Stimulated activated CD4-positive, alpha-beta T cell treated with anti-CD3 and anti-CD28 coated beads, Interleukin-1b, Interleukin-23, amount 100 ng/mL, for 1 hour (primary cell): ENCODE measurements at places on chromosomes 1 and 21.

GRCh38 chr1:32741413-32742198, 39.0 kb upstream of the SYNC start:
- DNase-seq = no peak

DNA sequence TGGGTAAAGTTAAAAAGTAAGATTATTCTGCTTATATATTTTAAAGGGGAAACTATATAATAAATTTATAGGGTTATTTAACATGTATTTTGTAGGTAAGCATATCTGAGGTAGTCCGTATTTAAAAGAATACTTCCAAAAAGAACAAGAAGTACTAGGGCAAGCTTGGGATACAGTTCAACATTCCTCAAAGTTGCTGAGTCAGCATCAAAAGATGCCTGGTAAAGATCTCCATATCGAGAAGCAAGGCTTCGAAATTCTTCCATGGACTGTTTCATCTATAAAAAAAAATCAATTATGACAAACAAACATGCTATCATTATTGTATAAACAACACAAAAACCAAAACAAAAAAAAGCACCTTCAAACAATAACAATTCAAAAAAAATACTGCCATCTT, 67.7 kb downstream of the INTS7 start:
- DNase-seq = no peak

- DNase-seq = no peak
These were observed 224.0 kb upstream of the SNX7 start for GRCh38 chr1:98437540-98437939.

DNA sequence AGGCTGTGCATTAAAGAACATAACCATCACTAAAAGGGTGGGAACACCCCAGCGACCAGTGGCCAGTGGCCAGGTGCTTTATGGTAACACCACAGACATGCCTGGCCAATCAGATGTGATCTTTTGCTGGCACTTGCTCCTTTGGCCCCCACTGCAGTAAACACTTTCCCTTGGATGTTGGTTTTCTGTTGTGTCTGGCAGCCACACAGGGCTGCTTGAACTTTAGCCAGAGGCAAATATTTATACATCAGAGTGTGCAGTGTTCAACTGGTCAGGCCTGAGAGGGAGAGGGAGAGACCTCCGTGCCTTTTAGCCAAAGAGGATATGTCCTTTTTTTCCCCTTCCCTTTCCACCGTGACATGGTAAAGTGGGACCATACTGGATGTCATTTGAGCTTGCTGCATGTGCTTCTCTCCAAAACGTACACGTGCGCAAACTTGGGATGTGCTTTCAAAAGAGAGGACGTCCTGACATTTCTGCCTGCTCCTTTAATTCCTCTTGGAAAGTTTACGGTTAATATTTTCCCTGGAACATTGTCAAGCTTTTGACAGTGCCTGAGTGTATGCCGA, 101.2 kb downstream of the NFIA start:
- no peak for DNase-seq

- DNase-seq = no peak
These were observed 83.6 kb downstream of the SGIP1 start for GRCh38 chr1:66617362-66618184.

DNA sequence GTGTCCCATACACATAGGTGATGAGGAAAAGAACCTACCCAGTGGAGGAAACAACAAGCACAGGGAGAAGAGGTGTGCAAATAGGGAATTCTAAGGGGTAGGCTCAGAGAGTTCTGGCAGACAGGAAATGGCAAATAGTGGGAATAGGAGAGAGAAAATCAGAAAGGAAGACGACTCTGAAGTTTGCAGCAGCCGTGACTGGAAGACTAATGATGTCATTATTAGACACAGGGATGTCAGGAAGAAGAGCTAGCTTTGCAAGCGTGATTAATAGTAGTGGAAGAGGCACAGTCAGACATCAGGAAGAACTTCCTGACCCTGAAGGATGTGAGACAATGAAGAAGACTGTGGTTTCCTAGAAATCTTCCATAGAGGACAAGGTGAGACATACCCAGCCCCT, 21.1 kb downstream of the DLGAP3 start:
- no peak for DNase-seq

GRCh38 chr1:193111641-193112090, 6.5 kb upstream of the GLRX2 start:
- no peak for DNase-seq

GRCh38 chr1:231776010-231776756, 149.6 kb downstream of the DISC1 start:
- DNase-seq = no peak

- DNase-seq = no peak
These were observed 16.5 kb upstream of the PARP1 start for GRCh38 chr1:226424221-226425003.

DNA sequence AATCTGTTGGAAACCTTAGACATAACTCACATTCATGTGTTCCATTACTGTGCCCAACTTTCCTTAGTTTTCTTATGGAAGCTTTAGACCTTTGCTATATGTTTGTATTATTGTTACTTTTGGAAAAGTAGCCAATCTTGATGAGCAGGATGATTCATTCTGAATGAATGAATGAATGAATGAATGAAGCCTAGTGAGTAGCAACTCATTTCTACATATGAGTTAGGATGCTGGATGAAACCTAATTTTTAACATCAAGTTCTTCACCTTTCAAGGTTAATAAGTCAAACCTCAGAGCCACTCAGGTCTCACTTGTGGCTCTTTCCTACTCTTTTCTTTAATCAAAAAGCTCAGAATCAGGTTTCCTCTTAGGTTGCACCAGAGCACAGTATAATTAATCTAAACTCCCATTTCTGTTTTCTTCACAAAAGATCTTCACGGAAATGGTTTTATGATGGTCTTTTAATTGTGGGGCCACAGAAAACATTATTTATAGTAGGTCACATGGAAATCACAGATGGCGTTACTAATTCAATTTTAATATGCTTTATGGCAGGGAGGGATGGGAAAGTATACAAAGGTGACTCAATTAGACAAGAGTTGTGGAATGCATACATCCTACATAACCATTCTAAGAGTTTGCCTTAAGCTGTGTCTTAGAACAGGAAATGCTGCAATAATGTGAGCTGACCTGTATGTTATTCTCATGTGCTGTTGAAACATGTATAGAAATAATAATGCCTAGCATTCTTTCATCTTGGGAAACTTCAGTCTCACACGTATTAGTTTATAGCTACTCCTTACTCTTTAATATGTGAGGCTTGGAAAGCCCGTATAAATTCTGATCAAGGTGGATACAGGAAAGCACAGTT, 4.5 kb upstream of the DDX59 start:
- no peak for DNase-seq

DNA sequence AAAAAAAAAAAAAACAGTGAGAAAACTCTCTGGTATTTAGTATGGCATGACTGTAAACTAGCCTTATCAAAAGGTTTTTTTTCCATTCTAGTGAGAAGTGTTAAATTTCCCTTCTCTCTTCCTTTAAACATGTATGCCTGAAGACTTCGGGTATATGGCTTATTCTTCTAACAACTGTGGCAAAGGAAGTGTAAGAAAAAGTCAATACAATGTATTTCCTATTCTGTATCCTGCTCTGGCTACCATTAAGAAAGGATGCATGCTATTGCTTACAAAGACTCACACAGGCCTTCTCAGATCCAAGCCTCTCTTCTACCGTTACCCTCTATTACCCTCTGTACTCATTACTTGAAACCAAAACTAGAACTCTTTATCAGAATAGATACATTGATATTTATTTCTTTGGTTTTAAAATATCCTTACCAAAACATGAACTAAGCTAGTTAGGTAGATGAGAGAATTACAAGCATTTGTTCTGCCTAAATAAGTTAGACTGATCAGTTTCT, 8.4 kb downstream of the CEPT1 start:
- DNase-seq = no peak

DNA sequence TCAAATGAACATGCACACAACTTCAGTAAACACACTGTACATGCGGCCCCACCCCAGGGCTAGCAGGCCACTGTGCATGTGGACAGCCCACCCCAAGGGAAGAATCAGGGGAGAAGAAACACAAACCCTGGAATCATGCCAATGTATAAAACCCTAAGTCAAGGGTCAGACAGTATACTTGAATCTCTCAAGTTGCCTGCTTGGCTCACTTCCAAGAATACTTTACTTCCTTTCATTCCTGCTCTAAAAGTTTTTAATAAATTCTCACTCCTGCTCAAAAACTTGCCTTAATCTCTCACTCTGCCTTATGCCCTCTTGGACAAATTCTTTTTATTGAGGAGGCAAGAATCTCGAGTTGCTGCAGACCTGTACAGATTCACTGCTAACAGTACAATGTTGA, 231.2 kb upstream of the CACYBP start:
- no peak for DNase-seq

GRCh38 chr1:10510520-10511493, 36.1 kb downstream of the PEX14 start:
- DNase-seq = peak; percentile 52

DNA sequence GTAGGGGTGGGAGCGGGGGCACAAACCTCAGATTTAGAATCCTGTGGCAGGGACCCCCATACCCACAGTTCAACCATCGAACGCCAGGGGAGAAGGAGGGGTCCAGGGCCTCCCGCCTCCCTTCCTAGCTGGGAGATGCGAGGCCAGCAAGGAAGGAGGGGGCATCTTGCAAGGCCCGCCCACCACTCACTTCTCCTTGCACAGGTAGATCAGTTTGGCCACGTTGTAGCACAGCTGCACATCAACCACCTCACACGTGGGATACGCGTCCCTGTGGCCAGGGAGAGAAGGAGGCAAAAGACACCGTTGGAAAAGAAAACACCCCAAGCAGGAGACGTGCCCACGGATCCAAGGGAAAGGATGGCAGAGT, 19.6 kb downstream of the TMEM63A start:
- DNase-seq = no peak

DNA sequence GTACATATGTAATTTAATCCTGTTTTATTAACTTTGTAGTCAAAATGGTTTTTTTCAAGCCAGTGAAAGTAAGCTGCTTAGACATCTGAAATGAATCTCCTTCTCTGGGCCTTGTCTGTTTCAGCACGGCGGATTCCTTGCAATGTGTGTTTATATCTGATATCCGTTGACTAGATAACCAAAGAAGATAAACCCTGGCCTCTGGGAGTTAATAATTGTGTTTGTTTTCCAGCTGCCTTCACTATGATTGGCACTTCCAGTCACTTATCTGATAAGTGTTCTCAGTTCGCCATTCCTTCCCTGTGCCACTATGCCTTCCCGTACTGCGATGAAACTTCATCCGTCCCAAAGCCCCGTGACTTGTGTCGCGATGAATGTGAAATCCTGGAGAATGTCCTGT, 63.5 kb upstream of the UBE2U start:
- DNase-seq = no peak

DNA sequence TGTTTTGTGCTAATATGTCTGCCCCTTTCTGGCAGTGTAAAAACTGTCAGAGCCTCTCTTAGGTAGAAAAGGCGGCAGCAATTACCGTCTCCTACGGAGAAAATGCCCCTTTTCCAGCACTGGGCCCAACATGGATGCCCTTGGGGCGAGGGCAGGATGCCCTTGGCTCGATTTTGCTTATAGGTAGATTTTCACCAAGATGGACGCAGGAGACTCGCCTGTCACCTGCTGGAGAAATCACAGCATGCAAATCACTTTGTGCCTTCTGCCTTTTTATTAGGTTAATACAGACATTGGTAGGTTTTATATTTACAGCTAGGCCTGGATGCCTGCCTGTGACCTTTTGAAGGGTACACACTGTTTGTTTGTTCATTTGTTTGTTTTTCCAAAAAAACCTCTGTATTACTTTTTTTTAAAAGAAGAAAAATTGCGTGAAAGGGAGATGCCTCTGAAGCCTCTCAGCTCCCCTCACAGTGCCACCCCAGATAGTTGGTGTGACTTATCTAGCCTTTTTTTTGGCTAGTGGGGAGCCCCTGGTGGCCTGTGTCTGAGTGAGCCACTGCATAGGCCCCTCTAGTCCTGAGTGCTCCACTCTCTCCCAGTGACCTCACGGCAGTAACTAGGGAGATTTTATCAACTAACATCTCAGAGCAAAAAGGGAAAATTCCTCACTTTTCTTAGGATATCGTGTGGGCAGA, 2.5 kb downstream of the ATP1B1 start:
- no peak for DNase-seq
